Epithelial cell of prostate (primary cell): ENCODE measurements at places on chromosomes 5 and 9.

GRCh38 chr9:98801969-98802371 lies 5.5 kb upstream of the GALNT12 start:
- no peak for DNase-seq

GRCh38 chr5:154794525-154795234 lies 39.5 kb downstream of the LARP1 start:
- no peak for DNase-seq

- no peak for DNase-seq
Observed at GRCh38 chr5:432928-433791, 9.8 kb upstream of the EXOC3 start.

DNA sequence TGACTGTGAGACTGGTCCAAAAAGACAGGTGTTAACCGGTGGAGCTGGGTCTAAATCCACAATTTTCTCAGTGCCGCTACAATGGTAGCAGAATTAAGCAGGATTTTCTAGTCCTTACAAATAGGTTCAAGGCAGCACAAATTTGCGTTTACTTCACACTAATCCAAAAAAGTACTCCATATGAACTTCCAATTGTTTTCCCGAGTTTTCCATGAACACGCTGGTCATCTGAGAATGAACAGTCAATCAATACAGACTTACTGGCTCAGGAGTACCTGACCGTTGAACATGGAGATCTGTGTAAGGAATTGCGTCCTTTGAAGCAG lies 709 bp downstream of the SLC35D2 start:
- DNase-seq = no peak

GRCh38 chr5:102312586-102313370 lies 16.7 kb upstream of the SLCO4C1 start:
- DNase-seq = no peak

- no peak for DNase-seq
Observed at GRCh38 chr9:77015327-77016048, 4.0 kb upstream of the FOXB2 start.

- no peak for DNase-seq
Observed at GRCh38 chr5:74641735-74642542, 1.4 kb upstream of the ENC1 start.

DNA sequence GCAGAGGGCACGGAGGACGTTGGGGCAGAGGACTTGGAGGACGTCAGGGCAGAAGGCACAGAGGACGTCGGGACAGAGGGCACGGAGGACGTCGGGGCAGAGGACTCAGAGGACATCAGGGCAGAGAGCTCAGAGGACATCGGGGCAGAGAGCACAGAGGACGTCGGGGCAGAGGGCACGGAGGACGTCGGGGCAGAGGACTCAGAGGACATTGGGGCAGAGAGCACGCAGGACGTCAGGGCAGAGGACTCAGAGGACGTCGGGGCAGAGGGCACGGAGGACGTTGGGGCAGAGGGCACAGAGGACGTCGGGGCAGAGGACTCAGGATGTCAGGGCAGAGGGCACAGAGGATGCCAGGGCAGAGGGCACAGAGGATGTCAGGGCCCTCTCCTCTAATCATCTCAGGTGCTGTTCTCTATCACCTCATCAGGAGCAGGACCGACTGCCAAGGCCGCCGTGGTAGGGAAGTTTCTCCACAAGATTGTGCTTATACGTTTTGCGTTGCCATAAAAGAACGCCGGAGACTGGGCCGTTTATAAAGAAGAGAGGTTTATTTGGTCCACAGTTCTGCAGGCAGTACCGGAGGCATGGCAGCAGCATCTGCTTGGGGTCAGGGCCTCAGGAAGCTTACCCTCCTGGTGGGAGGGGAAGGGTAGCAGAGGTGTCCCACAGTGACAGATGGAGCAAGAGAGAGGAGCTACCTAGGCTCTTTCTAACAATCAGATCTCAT lies 29.4 kb upstream of the ADAMTS2 start:
- no peak for DNase-seq
